T-helper 17 cell (primary cell): ENCODE measurements at places on chromosomes 12 and 14.

DNA sequence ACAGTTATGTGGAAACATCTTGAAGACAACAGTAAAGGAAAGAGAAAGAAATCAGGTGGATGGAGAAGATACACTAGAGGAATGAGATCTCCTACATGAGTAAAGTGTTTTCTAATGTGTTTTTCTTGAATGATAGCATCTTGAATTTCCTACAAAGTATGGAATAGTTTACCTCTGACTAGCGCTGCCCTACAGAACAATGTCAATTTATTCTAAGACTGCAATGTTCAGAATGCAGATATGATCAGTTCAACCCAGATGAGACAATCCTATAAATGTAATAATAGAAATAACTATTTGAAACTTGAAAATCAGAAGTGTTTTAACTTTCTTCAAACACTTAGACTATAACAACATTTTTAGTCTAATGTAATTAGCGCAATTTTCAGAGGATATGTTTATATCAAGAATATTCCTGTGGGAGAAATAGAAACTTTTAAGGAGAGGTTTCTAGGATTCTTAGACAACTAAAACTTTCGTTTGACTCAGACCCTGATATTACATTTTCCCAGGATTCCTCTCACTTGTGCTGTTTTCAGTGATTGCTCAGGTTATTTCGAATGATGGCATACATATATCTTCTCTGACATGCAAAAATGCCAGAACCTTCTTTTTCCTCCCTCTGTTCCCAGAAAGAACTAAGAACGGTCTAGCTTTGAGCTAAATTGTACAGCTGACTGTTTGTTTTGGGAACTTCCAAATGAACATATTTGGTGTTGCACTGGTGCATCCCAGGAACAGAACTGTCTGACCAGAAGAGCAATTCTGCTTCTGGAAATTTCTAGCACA is 1017.4 kb downstream of the DIO2 start:
- no peak for DNase-seq

DNA sequence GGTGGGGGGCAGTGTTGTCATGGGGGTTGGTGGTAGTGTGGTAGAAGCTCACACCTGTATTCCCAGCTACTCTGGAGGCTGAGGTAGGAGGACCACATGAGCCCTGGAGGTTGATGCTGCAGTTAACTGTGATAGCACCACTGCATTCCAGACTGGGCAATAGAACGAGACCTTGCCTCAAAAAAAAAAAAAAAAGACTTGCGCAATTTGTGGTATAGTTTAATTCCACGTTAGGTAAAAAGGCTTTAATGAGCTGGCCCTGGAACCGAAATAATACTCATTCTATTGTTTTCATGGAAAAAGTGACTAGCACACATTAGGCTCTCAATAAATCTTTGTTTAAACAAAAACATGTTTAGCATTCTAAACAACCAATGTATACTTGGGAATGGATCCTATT is 25.4 kb upstream of the NAP1L1 start:
- DNase-seq, result no peak

- no peak for DNase-seq
Observed at GRCh38 chr12:2338381-2338780, 285.6 kb downstream of the CACNA1C start.

GRCh38 chr12:57539-57938 is 9.0 kb upstream of the IQSEC3 start:
- no peak for DNase-seq

DNA sequence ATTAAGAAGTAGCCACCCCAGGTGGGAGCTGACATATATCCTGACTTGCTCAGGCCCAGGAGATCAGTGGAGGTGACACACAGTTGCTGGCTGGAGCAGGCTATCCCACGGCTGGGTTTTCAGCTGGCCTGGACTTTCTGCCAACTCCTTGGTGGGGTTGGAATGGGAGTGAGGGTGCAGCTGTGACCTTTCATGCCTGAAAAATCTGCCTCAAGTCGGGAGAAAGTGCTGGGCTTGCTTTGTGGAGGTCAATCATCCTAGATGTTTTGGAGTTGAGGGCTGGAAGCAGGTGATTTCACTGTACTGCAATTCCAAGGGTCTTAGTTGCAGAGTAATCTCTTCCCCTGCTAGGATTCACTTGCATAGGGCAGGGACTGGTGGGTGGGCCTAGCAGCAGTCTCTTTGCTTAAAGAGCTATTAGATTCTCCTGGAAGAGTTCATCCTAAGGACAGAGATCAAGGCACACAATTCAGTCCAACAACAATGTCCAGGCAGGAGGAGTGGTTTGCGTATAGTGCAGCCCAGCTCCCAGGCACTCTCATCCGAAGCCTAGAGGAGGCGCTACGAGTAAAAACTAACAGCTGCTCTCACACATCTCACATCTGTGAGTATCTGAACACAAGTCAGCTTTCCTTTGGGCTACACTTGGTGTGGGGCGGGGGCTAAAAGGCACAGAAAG is 98.1 kb downstream of the GAS2L3 start:
- no peak for DNase-seq

GRCh38 chr12:26136688-26137087 is 11.9 kb upstream of the BHLHE41 start:
- DNase-seq, result no peak

DNA sequence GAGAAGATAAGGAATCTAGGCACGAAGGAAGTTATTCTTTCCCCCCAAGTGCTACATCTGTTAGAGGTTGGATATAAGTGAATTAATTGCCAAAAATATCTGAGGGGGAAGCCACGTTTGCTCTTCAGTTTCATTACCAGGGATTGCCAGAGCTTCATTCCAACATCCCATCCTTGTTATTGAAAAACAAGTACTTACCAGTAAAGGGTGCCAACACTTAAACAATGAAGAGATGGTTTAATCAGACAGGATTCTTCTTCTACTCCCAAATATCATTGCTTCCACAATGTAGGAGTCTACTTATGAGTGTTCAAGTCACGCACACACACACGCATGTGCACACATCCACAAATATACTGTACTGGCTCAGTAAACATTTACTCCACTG is 312.4 kb downstream of the RPAP3 start:
- no peak for DNase-seq

DNA sequence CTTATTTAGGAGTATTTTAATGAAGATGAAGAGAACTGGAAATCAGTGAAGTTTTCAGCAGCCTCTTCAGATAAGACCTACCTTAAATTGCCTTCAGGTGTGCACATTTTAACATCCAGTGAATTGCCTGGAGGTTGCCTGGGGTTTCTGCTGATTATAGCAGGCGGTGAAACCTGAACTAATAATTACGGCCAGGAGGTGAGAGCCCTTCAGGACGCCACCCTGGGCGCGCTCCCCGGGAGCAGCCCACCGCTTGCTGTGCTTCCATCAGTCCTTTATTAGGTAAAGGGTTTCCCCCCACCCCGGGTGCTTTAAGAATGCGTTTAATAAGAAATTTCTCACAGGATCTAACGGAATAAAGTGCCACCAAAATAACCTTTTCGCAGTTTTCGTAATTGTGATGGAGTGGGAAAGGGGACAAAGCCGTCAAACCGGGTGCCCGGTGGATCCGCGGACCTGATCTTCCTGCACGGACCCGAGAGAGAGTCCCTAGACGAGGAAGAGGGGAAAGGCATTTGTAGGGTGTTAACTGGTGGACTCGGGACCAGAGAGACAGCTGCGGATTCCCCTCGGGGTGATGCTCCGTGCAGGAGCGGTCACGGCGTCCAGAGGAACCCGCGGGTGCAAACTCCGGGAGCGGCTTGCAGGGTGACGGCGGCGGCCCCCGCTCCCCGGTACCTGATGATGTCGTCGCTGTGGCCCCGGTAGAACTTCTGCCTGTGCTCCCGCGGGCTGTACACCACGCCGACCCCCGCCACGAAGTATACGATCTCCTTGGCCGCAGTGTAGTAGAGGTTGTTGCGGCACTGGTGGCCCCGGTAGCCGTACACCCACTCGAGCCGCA is 902 bp downstream of the EML5 start:
- no peak for DNase-seq

DNA sequence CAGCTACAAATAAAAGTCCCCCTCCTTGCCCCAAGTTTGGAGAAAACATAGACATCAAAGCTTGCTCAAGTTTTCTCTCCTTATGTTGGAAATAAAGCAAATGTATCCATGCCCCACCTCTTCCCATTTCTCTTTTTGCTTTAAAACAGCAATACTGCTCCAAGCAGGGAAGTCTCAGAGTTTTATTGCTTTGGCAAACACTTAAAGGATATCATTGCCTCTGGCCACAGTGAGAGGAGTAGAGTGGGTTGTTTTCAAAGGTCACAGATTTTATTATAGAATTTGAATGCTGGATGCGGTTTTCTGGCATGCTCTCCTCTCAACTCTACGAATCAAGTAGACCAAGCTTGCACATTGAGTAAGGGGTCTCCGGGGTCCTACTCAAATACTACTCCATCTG is 149.7 kb downstream of the TTC7B start:
- DNase-seq, result no peak

DNA sequence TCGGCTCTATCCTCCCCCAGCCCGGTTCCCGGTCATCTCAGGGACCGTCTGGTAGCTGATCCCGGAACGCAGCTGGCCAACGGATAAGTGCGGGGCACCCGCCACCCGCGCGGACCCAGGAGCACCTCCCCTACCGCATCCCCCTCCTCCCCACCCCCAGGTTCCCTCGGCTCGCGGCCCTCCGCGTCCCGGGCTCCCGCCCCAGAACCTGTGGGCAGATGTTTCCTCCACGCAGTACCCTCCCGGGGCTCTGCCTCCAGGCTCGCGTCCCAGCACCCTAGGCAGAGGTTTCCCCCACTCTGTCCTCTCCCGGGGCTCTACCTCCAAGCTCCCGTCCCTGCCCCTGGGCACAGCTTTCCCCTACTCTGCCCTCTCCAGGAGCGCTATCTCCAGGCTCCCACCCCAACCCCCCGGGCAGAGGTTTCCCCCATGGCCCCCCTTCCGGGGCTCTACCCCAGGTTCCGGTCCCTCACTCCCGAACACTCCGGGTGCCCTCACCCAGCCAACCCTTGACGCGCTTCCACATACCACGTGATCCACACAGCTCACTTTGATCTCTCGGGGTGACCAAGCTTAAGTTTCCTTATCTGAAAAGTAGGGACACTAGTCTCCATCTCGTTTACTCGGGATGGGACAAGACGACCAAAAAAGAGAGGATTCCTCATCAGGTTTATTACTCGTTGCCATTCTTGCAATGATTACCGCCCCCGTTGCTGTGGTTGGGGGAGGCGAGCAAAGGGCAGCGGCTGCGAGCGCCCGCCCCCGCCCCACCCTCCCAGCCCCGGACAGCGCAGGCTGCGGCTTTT is at the start of gene CCDC38:
Gene CCDC38 (minus strand): TSS at position 91 of the 806 bp plus-strand sequence. CDS start 6,105 bp downstream, outside the sequence.
- peak; percentile 65 for DNase-seq

DNA sequence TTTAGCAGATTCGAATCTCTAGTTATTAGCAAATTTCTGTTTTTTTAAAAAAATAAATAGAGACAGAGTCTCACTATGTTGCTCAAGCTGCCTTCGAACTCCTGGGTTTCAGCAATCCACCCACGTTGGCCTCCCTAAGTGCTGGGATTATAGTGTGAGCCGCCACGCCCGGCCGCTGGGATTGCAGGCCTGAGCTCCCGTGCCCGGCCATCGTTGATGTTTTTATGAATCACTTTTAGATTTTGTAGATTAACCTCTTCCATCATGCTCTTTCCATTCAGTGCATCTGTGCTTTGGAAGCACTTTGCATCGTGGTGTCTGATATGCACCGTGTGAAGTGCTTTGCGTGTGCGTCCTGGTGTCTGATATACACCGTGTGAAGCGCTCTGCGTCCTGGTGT is 20.9 kb downstream of the PGAM5 start:
- no peak for DNase-seq

- no peak for DNase-seq
Observed at GRCh38 chr14:99231161-99231849, 40.7 kb downstream of the BCL11B start.

DNA sequence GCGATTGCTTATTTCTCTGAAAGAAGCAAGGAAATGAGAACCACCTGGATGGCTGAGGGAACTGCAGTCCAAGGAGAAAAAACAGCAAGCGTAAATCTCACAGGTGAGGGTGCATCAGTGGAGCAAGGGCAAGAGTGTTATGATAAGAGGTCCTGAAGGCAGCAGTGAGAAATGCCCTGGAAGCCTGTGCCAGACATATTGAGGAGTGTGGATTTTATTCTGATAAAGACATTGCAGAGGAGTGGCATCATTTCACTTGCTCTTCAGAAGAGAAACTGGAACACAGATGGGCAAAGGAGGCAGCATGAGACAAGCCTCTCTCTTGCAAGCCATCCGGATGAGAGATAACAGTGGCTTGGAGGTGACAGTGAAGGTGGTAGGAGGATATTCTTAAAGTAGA is 78.5 kb downstream of the PDE3A start:
- no peak for DNase-seq

GRCh38 chr12:42237853-42238239 is 202 bp downstream of the YAF2 start:
- no peak for DNase-seq

- DNase-seq, result no peak
Observed at GRCh38 chr12:124726596-124727263, 136.9 kb downstream of the SCARB1 start.

GRCh38 chr14:66842911-66843512 is 335.1 kb downstream of the GPHN start:
- DNase-seq, result no peak

DNA sequence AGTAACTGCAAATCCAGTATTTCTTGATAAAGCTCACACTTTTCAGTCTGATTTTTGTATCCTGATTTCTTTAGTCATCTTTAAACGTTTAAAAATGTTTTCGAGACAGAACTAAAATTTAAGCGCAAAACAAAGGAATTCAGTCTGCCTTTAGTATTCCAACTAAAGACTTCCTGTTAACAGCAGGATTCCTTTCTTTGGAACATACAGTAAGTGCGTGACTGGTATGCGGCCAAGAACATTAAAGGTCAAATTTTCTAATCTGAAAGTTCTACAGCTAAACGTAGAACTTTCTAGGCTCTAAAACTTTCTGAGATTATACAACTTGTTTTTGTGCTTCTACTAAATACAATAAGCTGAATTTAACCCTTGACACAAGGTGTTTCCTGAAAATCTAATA is 9.9 kb downstream of the SAV1 start:
- DNase-seq, result no peak

- no peak for DNase-seq
Observed at GRCh38 chr14:74763803-74764531, 851 bp downstream of the YLPM1 start.

DNA sequence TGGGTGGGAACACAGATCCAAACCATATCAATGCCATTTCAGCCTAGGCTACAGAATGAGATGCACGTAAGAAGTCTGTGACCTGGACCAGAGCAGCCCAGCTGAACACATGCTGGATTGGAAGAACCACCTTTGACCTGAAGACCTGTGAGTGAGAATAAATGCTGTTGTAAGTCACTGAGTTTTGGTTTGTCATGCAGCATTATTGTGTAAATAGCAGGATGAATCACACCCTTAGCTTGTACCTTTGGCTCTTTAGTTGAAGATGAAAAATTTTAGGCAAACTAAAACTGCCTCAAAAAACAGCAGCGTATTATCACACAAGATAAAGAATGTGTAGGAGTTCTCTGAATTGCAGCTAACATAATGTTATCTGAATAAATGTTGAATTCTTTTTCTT is 199.4 kb upstream of the LRIG3 start:
- DNase-seq, result no peak

- DNase-seq, result no peak
Observed at GRCh38 chr12:40001406-40001805, 104.5 kb downstream of the SLC2A13 start.

- no peak for DNase-seq
Observed at GRCh38 chr14:75167325-75167724, 9.1 kb downstream of the TMED10 start.

- DNase-seq, result no peak
Observed at GRCh38 chr12:68454892-68455291, 122.7 kb upstream of the MDM1 start.

- DNase-seq, result no peak
Observed at GRCh38 chr14:91316761-91317160, 72.3 kb upstream of the GPR68 start.
